ENCODE measurements at places on chromosomes 7 and 10.

- no peak for DNase-seq
These were observed 160.3 kb upstream of the LYZL2 start for GRCh38 chr10:30789806-30790205.

DNA sequence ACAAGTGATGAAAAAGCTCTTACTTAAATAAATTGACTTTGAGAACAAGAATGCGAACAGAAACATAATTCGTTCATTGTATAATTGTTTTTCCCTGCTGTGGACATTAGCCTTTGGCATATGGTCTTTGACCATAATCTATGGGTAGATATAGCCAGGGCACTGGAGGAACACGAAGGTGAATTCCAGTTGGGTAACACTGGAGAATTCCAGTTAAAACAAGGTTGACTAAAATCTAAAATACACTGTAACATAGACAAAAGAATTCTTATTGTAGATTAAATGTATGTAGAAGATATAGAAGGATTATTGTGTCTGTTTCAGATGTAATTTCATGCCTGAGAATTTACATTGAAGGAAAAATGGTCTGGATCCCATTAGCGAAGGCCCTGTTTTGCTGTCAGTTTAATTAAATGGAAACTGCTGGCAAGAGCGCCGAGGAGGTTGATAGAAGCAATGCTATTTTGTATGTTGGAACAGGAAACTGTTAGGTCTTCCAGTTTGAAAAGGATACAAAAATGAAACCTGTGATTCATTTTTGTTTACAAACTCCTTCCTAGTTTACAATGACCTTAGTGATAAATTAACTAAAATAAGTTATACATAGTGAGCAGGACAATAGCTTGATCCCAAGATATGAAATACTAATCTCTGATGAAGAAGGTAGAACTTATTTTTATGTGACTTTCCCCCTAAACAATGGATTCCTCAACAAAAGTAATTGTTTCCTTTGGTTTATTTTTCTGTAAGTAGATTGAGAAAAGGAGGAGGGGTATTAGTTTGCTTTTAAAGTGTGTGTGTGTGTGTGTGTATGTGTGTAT, 68.9 kb downstream of the ARID5B start:
- peak; percentile 50 for DNase-seq

DNA sequence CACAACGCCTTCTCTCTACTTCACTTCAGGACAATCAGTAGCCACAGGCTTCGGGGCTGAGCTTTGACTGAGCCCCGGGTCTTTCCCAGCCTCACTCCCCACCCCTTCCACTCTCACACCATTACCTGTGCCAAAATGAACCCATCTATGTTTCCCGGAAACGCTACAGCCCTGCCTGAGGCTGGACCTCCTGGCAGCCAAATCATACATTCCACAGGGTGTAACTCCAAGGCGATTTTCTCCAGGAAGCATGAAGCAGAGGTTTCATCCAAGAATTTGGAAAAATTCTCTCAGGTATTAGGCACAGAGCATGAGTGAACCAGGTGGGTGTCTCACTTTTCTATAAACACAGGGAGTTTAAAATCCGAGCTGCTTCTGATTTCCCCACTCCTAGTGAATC, 286.3 kb downstream of the TNS3 start:
- DNase-seq = no peak

DNA sequence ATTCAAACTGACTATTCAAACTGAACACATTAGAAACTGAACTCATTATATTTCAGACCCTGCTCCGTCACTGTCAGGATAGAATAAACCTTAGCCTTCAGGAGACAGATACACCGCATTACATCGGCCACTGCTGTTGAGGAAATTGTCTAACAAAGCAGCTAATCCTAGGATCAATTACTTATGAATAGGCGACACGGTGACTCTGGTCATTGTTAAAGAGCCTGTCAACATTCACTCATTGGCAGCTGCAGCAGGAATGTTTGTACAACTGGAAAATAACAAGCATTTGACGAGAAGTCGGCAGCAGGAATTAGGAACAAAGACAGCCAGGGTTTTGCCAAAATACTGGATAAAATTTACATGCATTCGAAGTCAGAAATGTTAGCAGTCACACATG, 112.0 kb upstream of the MKX start:
- DNase-seq = peak; percentile 69

DNA sequence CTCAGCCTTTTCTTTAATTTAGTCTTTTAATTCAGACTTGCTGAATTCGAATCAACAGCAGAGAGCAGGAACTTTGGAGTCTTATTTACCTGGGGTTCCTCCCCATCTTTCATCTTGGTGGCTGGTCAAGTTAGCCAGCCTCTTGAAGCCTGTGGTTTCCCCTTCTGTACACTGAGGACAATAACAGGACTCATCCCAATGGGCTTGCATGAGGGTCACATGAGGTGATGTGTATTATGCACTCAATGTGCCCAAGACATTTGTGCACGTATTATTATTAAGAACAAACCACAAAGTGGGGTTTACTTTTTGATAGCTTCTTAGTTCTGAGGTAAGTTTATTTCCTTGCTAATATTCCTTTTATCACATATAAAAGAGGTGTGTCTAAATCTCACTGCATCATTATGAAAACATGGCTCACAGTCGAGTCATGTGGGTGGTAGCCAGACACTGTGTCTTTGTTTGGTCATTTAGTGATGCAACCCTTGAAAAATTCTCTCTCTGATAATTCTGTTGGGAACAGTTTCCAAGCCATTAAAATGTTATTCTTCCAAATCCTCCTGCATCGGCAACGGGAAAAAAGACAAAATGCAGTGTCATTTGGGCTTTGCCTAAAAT, 86.5 kb upstream of the GRB10 start:
- peak; percentile 23 for DNase-seq

DNA sequence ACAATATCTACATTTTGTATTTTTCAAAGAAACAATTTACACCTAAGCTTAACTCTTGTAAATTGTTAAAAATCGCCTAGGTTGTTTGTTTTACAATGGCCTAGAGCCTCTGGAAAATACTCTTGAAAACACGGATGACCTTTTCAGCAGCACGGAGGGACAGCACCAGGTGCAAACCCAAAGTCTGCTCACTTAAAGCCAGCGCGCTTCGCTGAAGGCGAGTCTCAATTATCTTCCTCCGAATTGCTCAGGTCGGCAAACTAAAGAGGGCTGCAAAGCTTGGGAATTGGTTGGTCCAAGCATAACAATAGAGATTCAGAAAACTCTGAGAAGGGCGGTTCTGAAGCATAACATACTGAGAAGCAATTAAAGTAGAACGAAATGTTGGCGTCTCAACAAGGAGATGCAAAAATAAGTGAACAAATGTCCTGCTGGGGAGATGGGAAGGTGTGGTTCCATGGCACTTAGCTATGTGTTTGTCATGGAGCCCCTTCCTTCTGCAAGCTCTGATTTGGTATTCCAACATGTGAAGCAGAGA, 139.9 kb upstream of the PITRM1 start:
- peak; percentile 46 for DNase-seq

DNA sequence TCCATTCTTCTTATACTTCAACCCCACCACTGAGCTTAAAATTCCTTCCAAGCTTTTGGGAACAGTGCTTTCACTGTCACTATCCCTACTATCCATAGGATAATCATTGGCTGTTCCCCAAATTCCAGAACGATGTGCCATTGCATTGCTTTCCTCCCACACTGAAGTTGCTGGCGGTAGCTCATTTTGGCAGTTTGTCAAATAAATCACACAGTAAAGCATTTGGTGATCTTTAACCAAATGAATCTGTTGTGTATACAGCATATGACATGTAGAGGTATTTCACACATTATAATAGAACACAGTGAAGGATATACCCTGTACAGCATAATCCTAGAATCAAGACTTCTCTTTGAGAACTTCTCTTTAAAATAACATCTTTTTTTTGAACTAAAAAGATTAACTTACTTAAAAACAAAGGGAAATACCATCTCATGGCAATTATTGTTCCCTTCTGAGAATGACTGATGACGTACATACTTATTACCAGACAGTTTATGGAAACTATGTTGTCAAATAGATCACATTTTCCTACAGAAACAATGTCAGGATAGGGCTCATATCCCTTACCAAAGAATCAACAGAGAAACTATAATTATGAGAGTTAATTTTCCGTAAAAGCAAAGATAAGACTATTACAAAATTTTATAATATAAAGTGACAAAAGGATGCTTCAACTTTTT, 93.6 kb downstream of the CTNNA3 start:
- DNase-seq = peak; percentile 18

DNA sequence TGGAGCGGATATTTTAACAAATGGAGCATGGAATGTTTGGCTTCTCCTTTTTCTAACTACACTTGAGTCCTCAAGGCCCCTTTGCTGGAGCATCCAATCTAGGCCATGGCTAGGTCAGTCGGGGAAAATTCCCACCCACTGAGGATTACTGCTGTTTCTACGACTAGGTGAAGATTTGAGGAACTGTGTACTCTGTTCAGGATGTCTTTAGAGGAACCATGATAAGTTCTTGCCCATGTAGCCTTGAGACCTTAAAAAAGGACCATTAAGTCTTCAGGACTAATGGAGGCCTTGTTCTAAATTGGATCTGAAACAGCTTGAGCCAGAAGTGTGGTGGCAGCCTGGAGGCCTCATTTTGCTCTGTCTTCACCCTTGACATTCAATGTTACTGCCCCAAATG, 6.2 kb downstream of the AGK start:
- no peak for DNase-seq

GRCh38 chr10:22611425-22612115, 102.8 kb downstream of the PIP4K2A start:
- DNase-seq = no peak

- no peak for DNase-seq
These were observed 85.8 kb downstream of the GRK5 start for GRCh38 chr10:119292968-119293760.

DNA sequence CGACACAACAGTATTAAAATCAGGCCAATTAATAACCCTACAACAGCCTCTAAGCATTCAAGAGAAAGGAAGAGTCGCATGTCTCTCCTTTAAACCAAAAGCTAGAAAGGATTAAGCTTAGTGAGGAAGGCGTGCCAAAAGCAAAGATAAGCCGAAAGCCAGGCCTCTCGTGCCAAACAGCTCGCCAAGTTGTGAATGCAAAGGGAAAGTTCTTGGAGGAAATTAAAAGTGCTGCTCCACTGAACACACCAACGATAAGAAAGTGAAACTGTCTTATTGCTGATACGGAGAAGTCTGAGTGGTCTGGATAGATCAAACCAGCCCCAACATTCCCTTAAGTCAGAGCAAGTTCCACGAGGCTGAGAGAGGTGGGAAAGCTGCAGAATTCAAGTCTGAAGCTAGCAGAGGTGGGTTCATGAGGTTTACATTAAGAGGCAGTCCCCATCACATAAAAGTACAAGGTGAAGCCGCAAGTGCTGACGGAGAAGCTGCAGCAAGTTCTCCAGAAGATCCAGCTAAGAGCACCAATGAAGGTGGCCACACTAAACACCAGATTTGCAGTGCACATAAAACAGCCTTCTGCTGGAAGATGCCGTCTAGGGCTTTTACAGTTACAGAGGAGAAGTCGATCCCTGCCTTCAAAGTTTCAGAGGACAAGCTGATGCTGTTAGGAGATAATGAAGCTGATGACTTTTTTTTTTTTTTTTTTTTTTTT, 194.8 kb downstream of the MAD1L1 start:
- peak; percentile 78 for DNase-seq

DNA sequence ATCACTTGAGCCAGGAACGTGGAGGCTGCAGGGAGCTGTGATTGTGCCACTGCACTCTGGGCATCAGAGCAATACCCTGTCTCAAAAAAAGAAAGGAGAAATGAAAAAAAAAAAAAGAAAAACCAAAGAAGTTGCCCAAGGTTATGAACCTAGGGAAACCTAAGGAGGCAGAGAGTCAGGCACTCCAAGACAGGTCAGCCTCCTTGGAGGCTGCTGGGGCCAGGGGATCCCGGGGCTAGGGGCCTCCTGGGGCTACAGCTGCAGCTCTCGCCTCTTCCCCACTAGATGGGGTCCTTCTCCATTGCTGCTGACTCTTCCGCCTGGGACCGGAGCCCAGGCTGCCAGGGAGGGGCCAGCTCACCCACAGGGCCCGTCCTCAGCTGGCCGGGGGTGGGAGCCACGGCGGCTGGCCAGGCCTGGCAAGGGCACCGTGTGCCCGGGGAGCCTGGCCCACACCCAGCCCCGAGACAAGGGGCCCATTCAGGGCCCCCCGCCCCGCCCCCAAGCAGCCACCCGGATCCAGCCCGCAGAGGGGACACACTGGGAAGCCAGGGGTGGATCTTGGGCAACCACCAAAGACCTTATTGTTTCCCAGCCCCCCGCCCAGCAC, 1.7 kb upstream of the SPACDR start:
- DNase-seq = peak; percentile 72

DNA sequence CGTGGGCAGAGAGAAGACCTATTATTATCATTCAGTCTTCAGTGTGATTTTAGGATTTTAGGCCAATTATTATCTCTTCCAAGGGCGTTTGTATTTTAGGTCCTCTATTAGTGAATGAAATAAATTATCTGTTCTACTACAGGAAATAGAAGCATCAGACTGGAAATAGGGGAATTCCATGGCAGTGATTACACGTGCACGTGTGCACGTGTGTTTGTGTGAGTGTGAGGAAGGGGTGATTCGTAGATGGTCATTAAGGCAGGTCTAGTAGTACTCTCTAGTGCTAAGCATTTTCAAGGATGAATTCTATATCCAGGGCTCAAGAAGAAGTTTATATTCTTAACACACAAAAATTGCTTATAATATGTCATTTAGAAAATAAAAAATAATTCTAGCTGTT, 623.2 kb downstream of the GATA3 start:
- DNase-seq = no peak

GRCh38 chr7:155298288-155298833, 683 bp downstream of the INSIG1 start:
- no peak for DNase-seq

GRCh38 chr10:128476368-128476725, 350.1 kb upstream of the MKI67 start:
- peak; percentile 66 for DNase-seq

DNA sequence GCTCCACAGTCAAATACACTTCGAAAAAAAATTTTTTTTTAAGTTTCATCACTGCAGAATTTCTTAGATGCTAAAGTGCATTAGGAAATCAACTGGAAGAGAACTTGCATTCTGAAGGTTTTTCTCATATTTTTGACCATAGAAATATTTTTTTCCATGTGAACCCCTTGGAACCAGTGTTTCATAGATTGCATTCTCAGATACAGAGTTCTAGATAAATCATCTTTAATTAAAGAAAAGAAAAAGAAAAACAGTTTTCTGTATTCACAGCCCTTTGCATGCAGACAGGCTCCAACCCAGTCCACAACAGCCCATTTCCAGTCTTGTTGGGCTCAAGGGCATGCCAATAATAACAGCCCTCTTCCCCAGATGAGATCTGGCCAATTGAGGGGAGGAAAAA, 75.5 kb upstream of the RPA3 start:
- no peak for DNase-seq

- no peak for DNase-seq
These were observed 38.3 kb downstream of the AHCYL2 start for GRCh38 chr7:129263168-129263567.

DNA sequence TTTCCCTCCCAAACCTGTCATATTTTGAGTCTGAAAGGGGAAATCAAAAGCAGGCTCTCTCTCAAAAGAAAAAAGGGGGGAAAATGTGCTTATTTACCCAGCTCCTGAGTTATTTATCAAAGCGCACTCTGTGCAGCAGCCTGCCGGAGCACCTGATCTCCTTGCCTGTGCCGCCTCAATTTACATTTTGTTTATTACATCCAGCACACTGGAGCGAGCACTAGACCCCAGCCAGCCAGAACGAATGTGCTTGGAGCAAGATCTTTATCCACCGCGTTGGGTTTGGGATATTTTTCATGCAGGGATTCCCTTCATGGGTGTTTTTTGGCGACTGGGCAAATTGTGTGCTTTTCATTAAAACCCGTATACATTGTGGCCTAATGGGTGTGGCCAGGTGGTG, 161.9 kb upstream of the INSYN2A start:
- DNase-seq = no peak

- DNase-seq = no peak
These were observed 933 bp upstream of the RNF32 start for GRCh38 chr7:156639426-156640256.

Data from eye (tissue), 1 donor.